Natural killer cell (primary cell): ENCODE measurements at places on chromosomes 13 and 19. TPM values are rescaled to one million over a fixed set of nuclear protein-coding genes. Genes with fewer than 3 reads are reported as not detected.

DNA sequence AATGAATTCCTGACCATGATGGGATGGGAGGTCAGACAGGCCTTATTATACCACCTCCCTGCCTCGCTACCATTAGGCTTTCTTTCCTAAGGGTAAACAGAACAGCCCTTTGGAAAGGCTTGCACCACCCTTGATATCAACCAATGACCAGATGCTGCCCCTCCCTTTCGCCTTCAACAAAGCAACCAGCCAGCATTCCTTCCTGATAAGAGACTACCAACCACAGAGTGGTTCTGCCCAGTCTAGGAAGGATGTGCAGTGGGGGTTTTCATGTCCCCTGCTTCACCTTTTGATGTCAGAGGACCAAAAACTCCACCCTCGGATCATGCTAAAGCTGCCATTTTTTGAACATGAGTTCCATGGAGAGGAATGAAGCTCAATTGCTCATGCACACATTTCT is 21.7 kb downstream of the TEX30 start:
- no peaks in the 10 kb centered on the region for H3K4me1 ChIP-seq
- no peak overlapping the region for H3K27ac ChIP-seq
- DNase-seq = no peak
- H3K27me3 ChIP-seq = no peaks in the 10 kb centered on the region

Gene NAPSA
- total RNA-seq = 1.3 TPM

Gene ZBTB7A
- 81.6 TPM for total RNA-seq

DNA sequence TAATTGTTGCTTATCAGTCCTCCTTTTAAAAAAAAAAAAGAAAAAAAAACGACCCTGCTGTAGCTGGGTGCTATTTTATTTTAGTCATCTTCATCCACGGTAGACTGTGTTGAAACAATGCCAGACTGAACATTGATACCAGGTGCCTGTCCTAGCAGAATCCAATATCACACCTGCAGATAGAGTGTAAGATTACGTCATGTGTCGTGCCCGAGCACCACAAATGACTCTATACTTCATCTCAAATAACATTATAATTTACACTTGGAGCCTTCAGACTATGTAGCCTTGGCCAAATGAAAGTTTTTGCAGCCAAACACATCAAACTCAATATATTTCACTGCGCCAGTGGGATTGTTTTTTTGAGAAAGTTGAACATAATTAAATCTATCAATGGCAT is 410.6 kb downstream of the FGF9 start:
- no peaks in the 10 kb centered on the region for H3K27me3 ChIP-seq
- H3K4me1 ChIP-seq = no peaks in the 10 kb centered on the region
- no peak overlapping the region for H3K27ac ChIP-seq
- DNase-seq = no peak

- DNase-seq = no peak
- H3K4me3 ChIP-seq = no peak overlapping the region
- H3K36me3 ChIP-seq = peaks cover 53% of the 10 kb centered on the region
- no peak overlapping the region for H3K27ac ChIP-seq
- H3K4me1 ChIP-seq = no peaks in the 10 kb centered on the region
- H3K27me3 ChIP-seq = no peaks in the 10 kb centered on the region
Observed at GRCh38 chr13:113258321-113259054, 38.6 kb upstream of the LAMP1 start.

DNA sequence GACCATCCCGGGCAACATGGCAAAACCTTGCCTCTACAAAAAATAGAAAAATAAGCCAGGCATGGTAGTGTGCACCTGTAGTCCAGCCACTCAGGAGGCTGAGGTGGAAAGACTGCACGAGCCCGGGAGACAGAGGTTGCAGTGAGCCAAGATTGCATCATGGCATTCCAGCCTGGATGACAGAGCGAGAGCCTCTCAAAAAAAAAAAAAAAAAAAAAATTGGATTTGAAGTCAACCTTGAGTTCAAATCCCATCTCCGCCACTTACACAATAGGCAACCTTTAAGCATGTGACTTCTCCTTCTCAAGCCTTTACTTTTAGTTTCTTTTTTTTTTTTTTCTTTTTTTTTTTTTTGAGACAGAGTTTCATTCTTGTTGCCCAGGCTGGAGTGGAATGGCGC is 12.0 kb downstream of the KASH5 start:
- H3K27me3 ChIP-seq = no peaks in the 10 kb centered on the region
- H3K36me3 ChIP-seq = no peaks in the 10 kb centered on the region
- peaks cover 4% of the 10 kb centered on the region for H3K4me1 ChIP-seq
- DNase-seq = no peak

GRCh38 chr13:94660695-94661326 is 51.5 kb downstream of the SOX21 start:
- no peak overlapping the region for H3K4me3 ChIP-seq
- H3K4me1 ChIP-seq = no peaks in the 10 kb centered on the region
- no peaks in the 10 kb centered on the region for H3K36me3 ChIP-seq
- DNase-seq = no peak
- H3K27me3 ChIP-seq = no peaks in the 10 kb centered on the region

DNA sequence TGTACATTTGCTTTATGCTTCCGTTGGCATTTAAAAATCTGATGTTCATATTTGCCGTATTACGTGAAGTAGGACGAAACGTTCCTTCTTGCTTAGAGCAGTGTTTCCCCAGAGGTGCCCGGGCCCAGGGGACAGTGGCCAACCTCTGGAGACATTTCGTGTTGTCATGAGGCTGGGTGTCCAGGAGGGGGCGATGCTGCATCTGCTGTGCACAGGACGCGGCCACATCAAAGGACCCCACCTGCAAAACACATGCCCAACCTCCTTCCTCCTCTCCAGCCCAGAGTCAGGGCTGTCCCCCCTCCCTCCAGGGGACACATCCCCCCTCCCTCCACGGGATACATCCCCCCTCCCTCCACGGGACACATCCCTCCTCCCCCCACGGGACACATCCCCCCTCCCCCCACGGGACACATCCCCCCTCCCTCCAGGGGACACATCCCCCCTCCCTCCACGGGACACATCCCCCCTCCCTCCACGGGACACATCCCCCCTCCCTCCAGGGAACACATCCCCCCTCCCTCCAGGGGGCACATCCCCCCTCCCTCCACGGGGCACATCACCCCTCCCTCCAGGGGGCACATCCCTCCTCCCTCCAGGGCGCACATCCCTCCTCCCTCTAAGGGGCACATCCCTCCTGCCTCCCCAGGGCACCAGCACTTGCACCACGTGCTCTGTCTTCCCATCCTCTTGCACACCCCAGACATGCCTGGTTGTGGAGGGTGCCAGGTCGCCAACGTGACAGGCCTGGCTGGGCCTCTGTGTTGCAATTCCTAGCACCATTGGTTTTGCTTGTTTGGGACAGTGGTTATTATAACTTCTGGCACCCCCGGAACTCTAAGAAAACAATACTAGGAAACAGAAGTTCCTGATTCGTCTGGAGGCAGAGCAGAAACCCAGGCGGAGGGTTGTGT is 46.7 kb downstream of the GAS6 start:
- H3K4me3 ChIP-seq = no peak overlapping the region
- H3K4me1 ChIP-seq = peaks cover 20% of the 10 kb centered on the region
- peak; percentile 94 for DNase-seq

- H3K4me1 ChIP-seq = no peaks in the 10 kb centered on the region
- no peaks in the 10 kb centered on the region for H3K36me3 ChIP-seq
- H3K4me3 ChIP-seq = no peak overlapping the region
- no peaks in the 10 kb centered on the region for H3K27me3 ChIP-seq
Observed at GRCh38 chr13:65091031-65091430, 2139.1 kb downstream of the PCDH9 start.

DNA sequence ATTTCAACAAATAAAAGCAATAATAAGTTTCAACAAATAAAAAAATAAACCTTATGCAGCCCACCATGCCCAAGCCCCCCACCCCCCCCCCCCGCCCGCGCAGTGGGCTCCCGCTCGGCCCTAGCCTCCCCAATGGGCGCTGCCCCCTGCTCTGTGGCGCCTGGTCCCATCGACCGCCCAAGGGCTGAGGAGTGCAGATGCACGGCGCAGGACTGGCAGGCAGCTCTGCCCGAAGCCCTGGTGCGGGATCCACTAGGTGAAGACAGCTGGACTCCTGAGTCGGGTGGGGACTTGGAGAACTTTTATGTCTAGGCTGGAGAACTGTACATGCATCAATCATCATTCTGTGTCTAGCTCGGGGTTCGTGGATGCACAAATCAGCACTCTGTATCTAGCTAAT is 779.6 kb downstream of the DACH1 start:
- H3K4me3 ChIP-seq = no peak overlapping the region
- no peak overlapping the region for H3K27ac ChIP-seq

GRCh38 chr19:18128044-18128443 is 24.9 kb upstream of the PIK3R2 start:
- H3K4me1 ChIP-seq = peaks cover 29% of the 10 kb centered on the region
- H3K4me3 ChIP-seq = no peak overlapping the region
- no peaks in the 10 kb centered on the region for H3K27me3 ChIP-seq
- peaks cover 79% of the 10 kb centered on the region for H3K36me3 ChIP-seq

- no peak overlapping the region for H3K27ac ChIP-seq
- H3K27me3 ChIP-seq = no peaks in the 10 kb centered on the region
- H3K4me3 ChIP-seq = no peak overlapping the region
- no peak for DNase-seq
- H3K36me3 ChIP-seq = no peaks in the 10 kb centered on the region
Observed at GRCh38 chr13:50485979-50486935, 357.2 kb downstream of the DLEU7 start.

GRCh38 chr19:18232540-18233223 is 6.4 kb upstream of the PDE4C start:
- no peaks in the 10 kb centered on the region for H3K36me3 ChIP-seq
- no peak overlapping the region for H3K4me3 ChIP-seq
- no peak for DNase-seq
- peaks cover 20% of the 10 kb centered on the region for H3K27me3 ChIP-seq

- no peak for DNase-seq
- H3K27me3 ChIP-seq = no peaks in the 10 kb centered on the region
- H3K4me1 ChIP-seq = no peaks in the 10 kb centered on the region
- H3K36me3 ChIP-seq = no peaks in the 10 kb centered on the region
Observed at GRCh38 chr13:90565985-90566713, 781.3 kb upstream of the MIR17HG start.

- DNase-seq = no peak
- H3K4me1 ChIP-seq = no peaks in the 10 kb centered on the region
- H3K4me3 ChIP-seq = no peak overlapping the region
- H3K27me3 ChIP-seq = no peaks in the 10 kb centered on the region
- H3K36me3 ChIP-seq = no peaks in the 10 kb centered on the region
Observed at GRCh38 chr13:113887700-113888201, 23.9 kb upstream of the GAS6 start.

Gene CEACAM16
- not detected for total RNA-seq

- H3K4me1 ChIP-seq = no peaks in the 10 kb centered on the region
- no peak overlapping the region for H3K4me3 ChIP-seq
- no peaks in the 10 kb centered on the region for H3K27me3 ChIP-seq
- DNase-seq = no peak
Observed at GRCh38 chr13:46487748-46488147, 65.2 kb upstream of the LRCH1 start.
